ENCODE measurements at places on chromosomes 11 and 22. TPM values are rescaled to one million over a fixed set of nuclear protein-coding genes. Genes with fewer than 3 reads are reported as not detected.
A peak's percentile ranks its signal among the peaks of the same experiment; 100 is the strongest.

GRCh38 chr11:44427432-44427831 is 117.5 kb upstream of the ALX4 start:
- DNase-seq, result peak; percentile 25

Gene HBG2
- total RNA-seq, result not detected

DNA sequence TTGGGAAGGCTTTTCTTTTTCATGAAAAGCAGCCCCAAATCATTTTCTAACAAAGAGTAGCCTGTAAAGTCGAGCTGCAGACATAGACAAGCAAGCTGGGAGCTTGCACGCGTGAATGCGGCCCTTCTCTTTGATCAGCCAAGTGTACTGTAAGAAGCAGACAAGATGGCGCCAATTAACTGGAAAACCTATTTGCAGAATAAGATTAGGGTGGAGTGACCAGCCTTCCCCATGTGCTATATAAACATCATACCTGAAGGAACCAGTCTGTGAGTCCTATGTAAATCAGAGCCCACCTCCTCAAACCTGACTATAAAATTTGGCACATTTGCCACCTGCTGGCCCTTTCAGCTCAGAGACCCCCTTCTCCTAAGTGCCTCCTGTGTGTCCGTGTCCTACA is 982.7 kb downstream of the OPCML start:
- no peak for DNase-seq

- DNase-seq, result no peak
Measured at GRCh38 chr22:44365832-44366231, 53.1 kb upstream of the SHISAL1 start.

DNA sequence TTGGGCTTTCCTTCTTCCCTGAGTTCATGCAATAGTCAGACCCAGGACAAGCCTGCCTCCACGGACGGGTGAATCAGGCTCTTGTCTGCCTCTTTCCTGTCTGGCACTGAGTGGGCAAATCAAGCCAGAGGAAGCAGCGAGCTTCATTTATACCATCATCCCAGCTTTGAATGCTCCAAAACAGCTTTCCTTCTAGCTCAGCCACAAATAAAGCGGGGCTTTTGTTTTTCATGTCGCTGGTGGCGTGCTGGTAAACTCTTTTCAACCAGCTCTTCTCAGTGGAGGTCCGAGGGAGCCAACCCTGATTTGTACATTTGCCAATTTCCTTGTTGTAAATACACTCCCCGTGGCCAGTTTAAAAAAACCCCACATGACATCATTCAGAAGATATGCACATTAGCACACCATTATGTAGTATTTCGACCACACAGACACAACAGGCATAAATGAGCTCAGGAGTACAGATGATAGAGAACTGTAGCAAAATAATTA is 8.6 kb downstream of the C11orf91 start:
- peak; percentile 95 for DNase-seq

GRCh38 chr11:62919898-62920640 is 1.1 kb downstream of the CHRM1 start:
- no peak for DNase-seq

Measured in Daoy (cell line).